ENCODE measurements at places on chromosomes 11 and 22.

- DNase-seq: no peak
Measured at GRCh38 chr22:18980829-18981228, 44.7 kb upstream of the PRODH start.

DNA sequence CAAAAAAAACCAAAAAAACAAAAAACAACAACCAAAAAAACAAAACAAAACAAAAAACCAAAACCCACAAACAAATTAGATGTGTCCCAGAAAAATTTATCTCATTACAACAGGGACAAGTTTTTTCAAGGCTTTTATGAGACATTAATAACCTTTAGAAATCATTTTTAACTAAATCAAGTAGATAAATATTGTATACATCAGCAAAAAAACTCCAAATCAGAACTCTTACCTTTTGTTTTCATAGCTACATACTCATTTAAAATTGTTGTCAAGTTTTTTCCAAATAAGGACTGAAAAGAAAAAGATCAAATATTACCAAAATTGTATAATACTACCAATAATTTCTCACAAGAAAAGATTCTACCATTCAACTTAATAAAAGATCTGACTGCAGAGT lies 28.7 kb downstream of the NPAT start:
- no peak for DNase-seq

GRCh38 chr11:65298131-65298535 lies 16.5 kb upstream of the CDC42EP2 start:
- peak; percentile 80 for DNase-seq

DNA sequence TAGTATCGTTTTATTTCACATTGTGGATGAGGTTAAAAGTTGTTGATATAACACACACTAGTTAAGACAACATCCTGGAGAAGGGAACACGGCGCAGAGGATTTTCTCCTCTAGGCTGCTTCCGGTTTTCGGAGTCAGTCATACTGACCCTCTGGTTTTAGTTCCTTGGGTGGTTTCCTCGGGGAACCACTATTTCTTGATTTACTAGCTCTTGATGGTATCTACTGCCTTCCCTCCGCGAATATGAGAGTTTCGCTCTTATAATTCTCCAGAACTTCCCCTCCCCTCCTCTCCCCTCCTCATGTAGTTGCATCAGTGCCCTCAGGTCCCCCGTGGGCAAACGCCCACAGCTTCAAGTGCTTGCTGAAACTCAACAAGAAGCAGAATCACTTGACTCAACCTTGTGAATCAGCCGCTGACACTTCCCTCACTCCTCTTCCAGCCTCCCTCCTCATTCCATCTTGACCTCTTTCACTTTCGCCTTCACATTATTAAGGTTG lies 15.9 kb upstream of the APOBEC3A start:
- DNase-seq: peak; percentile 22

GRCh38 chr22:41352058-41352457 lies 29.7 kb upstream of the TEF start:
- DNase-seq: no peak

GRCh38 chr22:41766476-41766875 lies 34.0 kb upstream of the CCDC134 start:
- DNase-seq: no peak

- DNase-seq: no peak
Measured at GRCh38 chr11:17314232-17314547, 37.4 kb upstream of the NCR3LG1 start.

GRCh38 chr11:102632026-102632425 lies 6.9 kb upstream of the MMP20 start:
- DNase-seq: no peak

GRCh38 chr22:31098632-31099110 lies 8.7 kb downstream of the SELENOM start:
- peak; percentile 61 for DNase-seq

- no peak for DNase-seq
Measured at GRCh38 chr11:4156571-4156970, 62.0 kb downstream of the RRM1 start.

DNA sequence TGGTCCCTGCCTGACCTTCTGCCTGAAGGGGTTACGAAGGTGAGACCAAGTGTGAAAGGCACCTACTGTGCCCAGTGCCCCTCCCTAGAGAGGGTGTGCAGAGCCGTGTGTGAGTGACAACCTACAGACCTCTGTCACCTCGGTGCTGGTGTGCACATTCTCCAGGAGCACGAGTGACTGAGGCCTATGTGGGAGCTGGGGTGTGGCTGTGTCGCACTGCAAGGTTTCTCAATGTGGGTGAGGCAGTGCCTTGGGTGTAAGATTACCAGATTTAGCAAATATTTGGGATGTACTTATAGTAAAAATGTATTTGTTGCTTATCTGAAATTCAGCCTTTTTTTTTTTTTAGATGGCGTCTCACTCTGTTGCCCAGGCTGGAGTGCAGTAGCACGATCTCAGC lies 5.6 kb downstream of the STARD10 start:
- no peak for DNase-seq

GRCh38 chr11:118897721-118898310 lies 14.1 kb downstream of the CXCR5 start:
- DNase-seq: no peak

DNA sequence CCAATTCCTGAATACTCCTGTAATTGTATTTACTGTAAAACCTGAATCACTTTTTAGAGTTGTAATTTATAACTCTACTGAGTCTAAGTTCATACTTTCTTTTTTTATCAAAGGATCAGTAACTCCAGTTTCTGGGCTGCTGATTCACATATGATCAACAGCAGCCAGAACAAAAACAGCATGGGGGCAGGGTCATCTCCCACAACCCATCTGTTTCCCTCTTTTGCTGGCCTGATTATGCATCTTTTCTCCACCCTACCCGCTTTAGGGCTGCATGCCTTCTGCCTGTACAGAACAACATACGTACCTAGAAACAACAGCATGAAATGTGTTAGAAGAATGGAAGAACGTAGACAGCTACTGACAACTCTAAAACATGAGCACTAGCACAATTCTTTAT lies 76.0 kb downstream of the MRTFA start:
- DNase-seq: no peak

GRCh38 chr11:29163231-29163630 lies 853.6 kb downstream of the KCNA4 start:
- DNase-seq: no peak

GRCh38 chr11:110990311-110990710 lies 255.2 kb upstream of the POU2AF2 start:
- no peak for DNase-seq

DNA sequence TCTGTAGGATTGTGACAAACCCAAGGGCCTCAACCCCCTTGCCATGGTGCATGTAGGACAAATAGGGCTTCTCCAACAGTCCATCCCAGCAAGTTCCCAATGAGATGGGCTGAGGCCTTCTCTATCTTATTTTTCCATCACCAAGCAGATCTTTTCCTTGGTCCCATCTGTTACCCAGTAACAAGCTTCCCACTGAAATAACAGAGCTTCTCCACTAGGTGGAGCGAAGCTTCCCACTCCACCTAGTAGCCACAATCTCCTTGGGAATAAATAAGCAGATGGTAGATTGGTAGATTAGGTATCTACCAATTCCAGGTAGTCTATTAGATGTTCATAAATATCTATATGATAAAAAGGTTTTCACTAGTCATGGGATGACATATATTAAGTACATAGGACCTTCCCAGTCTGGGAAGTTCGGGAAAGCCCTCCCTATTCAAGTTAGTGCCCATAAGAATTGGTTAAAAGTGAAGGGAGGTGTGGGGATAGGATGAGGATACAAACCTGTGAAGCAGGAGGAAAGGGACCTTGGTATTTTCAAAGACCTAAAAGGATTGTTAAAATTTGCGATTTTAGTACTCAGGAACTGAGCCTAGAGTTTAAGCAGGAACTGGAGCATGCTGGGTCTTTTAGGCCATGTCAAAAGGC lies 5.9 kb upstream of the OR52L1 start:
- DNase-seq: no peak

GRCh38 chr11:77198440-77198849 lies 70.4 kb downstream of the MYO7A start:
- no peak for DNase-seq

DNA sequence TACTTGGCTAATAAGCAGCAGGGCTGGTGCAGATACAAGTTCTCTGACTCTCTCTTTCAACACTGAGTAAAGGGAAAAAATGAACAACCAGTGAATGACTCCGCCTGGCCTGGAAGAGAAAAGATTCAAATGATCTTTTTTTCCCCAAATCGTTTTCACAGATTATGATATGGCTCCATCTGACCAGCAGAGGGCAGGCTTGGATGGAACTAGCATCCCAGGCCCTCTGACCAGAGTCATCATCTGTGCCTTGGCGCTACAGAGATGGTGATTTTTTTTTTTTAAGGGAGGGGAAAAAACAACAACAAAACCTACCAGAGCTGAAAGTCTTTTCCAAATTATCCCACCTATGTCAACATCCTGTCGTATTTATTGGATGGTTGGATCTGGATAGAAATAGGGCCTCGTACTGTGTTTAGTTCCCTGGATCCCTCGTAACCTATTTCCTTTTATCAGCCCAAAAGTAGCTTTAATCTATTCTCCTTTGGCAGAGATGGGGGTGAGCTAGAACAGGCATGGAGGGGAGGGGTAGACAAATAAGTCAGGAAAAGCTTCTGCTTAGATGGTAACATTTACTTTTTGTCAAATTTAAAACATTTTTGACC lies 69.7 kb downstream of the PRSS23 start:
- DNase-seq: peak; percentile 79

DNA sequence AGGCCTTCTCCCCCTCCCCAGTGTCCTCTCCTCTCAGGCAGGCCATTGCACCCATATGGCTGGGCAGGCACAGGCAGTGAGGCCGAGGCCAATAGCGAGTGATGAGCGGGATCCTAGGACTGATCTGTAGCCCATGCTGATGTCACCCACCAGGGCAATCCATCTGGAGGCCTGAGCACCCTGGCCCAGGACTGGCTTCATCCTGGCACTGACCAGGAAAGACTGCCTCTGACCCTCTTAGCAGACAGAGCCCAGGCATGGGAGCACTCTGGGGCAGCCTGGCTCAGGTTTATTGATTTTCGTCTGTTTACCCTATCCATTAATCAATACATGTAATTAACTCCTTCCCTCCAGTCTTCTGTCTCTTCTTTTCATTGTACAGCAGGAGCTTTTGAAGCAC lies 5.1 kb upstream of the TIRAP start:
- no peak for DNase-seq

DNA sequence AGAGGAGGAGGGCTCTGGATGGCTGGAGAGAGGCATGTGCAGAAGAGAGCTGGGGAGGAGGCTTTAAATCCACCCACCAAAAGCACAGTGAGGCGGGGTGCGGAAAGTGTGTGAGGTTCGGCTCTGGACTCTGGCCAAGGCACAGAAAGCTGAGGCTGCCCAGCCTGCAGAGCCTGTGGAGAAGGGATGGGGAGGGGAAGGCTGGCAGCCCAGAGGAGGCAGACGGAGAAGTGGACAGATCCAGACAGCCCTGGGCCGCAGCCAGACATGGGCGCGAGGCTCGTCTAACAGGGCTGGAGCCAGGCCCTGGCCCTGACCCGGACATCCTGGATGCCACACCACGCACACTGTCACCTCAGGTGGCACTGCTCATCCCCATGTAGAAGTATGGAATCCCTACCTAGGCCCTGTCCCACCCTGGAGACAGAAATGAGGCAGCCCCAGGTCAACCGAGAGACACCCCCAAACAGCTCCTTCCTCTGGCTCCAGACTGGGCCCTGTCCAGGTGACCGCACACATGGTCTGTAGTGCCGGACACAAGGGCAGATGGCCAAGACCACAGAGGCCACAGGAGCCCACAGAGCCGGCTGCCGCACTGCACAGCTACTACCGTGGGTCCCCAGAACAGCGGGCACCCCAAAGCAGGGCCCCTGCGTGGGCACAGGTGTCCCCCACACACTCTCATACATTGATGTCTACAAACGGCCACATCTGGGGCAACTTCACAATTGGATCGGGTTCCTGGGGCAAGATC lies 16.6 kb upstream of the MOB2 start:
- DNase-seq: no peak

DNA sequence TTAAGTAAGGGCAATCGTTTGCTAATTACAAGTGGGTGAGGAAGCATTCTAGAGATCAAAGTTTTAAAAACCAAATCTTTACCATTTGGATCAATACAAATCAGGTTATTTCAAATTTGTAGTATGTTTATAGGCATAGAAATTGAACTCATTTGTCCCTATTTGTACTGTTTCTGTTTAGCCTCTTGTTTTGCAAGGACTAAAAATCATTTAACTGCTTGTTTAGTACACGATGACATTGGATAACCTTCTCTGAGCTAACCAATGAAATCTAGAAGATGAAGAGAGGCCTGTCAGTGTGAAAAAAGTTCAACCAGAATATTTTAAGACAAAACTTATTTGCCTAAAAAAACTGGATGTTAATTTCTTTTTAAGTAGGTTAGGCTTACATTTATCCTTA lies 40.0 kb downstream of the ZC3H12C start:
- no peak for DNase-seq

DNA sequence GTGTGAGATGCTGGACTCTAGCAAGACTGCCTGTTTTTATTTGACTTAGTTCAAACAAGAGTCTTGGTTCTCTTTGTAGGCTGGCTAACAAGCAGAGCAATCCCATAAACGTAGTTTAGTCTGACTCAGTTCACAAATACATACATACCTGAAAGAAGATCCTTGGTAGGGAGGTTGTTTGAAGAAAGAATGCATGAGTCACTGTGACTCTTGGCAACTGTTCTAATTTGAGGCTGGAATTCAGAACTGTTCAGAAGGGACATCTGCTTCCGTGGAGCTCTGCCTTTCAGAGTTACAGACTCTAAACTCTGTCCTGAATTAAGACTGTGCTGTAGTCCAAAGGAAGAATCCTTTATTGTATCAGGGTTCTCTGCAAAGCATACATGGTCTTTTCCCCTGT lies 32.2 kb downstream of the C2CD3 start:
- peak; percentile 20 for DNase-seq

DNA sequence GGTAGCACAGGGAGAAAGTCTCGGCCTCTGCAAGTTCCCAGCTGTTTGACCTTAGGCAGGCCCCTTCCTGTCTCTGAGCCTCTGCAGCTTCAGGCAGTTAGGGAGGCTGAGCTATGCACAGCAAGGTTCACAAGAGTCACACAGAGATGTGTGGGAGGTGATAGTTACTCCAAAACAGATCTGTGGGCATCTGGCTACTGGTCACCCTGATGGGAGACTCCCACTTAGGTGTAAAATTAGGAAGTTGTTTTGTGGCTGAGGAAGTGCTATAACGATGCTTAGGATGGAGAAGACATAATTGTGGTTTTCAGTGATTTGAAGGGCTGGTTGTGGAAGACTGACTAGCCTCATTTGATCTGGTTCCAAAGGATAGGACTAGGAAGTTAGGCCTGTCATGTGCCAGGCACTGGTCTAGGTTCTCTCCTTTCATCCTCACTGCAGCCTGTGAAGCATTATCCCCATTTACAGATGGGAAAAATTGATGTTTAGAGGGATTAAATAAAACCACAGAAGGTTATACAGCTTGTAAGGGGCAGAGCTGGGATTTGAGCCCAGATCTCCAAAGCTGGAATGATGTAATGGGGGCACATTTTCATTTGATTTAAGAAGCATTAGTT lies 13.5 kb downstream of the ACO2 start:
- no peak for DNase-seq

DNA sequence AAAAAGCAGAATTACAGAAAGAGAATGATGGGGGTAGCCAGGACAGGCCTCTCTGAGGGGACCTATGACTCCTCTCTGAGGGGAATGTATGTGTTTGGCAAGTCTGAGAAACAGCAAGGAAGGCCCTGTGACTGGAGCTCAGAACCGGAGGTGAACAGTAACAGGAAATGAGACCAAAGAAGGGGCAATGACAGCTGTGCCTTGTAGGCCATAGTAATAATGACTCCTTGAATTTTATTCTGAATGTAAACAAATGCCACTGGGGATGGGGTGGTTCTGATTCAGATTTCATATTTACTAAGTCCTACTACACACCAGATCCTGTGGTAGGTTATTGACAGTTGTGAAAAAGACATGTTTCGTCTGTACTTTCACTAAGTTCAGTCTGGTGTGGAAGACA lies 52.8 kb upstream of the APOA1 start:
- DNase-seq: no peak

- no peak for DNase-seq
Measured at GRCh38 chr11:87020336-87020735, 17.4 kb upstream of the TMEM135 start.

Measured in testis (tissue), 5 donors.